ENCODE measurements at places on chromosomes 3 and 15.

- no peak for DNase-seq
Measured at GRCh38 chr15:53447053-53447574, 312.3 kb downstream of the WDR72 start.

GRCh38 chr3:69850849-69851248 lies 111.6 kb downstream of the MITF start:
- no peak for DNase-seq

DNA sequence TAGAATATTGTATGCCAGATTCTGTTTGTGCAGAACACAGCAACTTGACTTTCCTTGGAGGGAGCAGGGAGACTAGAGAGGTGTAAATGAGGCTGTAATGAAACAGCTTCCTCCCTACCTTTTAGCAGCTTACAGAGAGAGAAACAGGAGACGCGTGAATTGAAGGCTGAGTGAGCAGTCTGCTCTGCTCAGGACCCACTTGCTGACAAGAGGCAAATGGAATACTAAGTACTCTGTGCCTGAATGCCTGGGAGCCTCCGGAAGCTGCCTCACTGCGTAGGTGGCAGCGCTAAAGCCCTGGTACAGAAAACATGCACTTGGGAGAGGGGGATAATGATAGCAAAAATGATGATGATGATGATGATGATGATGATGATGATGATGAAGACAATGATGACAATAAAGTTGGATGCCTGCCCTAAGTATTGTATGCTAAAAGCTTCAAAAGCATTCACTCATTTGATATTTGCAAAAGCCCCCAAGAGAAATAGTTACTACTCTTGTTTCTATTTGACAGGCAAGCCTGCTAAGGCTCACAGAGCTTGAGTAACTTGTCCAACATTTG lies 548.9 kb downstream of the NTRK3 start:
- DNase-seq = no peak

DNA sequence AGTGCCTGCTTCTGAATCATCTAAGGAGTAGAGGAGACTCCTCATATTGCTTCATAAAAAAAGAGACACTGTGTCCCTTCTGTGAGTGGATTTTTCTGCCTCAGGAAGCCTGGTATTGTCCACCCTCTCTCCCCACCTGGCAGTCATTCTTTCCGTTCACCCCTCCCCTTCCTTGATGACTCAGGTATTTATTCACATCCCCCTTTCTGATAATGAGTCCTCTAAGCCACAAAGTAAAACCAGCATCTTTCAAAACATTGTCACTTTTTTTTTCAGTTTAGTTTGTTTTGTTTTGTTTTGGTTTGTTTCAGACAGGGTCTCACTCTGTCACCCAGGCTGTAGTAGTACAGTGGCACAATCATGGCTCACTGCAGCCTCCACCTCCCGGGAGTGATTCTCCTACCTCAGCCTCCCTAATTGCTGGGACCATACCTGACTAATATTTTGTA lies 65.2 kb upstream of the UBE2E1 start:
- peak; percentile 60 for DNase-seq

GRCh38 chr3:129512595-129512994 lies 15.8 kb upstream of the RHO start:
- DNase-seq = no peak

- DNase-seq = no peak
Measured at GRCh38 chr3:128075522-128076482, 23.6 kb downstream of the SEC61A1 start.

- no peak for DNase-seq
Measured at GRCh38 chr15:66864086-66864830, 162.2 kb downstream of the SMAD6 start.

DNA sequence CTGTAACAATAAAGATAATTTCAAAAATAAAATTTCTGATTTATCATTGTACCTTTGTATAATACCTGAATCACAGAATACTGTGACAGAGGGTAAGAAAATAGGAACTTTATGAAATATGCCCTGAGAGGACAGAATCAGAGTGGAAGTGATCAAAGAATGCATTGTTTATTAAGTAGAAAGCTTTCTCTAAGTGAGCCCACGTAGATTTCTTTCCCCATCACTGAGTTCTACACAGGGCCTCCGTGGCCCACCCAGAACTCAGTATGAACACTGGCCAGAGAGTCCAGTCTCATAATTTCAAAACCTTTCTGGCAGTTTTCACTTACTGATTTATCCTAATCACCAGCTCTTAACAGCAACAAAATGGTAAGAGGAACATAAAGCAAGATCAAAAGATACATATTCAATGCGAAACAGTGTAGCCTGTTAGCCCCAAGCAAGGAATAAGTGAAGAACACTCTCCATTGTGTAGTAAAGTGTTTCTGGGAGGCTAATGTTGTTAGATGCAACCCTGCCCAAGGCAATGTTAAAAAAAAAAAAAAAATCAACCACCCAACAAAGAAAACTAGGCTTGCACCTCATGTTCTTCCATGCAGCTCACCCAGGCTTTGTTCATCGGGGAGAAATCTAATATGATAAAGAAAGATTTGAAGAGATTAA lies 341.3 kb downstream of the LSAMP start:
- DNase-seq = no peak

DNA sequence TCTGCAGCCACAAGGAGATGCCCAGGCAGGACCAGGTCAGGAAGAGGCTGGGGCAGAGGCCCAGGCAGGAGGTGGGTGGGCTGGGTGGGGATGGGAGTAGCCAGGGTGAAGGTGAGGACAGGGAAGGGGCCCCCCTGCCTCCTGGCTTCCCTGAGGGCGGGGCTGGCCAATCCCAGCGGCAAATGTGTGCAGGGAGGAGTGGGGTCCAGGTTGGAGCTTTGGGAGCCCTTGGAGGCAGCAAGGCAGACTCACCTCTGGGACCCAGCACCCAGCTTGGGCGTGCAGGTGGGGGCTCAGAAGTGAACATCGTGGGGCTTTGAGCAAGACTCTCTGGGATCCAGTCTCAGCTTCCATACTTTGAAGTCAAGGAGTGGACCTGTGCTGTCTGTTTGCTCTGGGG lies 25.2 kb downstream of the GP9 start:
- DNase-seq = no peak
